Osteoblast (primary cell): ENCODE measurements at places on chromosomes 3 and 15. TPM values are rescaled to one million over a fixed set of nuclear protein-coding genes. Genes with fewer than 3 reads are reported as not detected.

The SCAANT1 gene
- not detected in 2 replicates for total RNA-seq

The CCR5 gene
- not detected in 2 replicates for total RNA-seq

The KCNAB1 gene
- total RNA-seq = under 0.01 and 0.36 TPM in 2 replicates

DNA sequence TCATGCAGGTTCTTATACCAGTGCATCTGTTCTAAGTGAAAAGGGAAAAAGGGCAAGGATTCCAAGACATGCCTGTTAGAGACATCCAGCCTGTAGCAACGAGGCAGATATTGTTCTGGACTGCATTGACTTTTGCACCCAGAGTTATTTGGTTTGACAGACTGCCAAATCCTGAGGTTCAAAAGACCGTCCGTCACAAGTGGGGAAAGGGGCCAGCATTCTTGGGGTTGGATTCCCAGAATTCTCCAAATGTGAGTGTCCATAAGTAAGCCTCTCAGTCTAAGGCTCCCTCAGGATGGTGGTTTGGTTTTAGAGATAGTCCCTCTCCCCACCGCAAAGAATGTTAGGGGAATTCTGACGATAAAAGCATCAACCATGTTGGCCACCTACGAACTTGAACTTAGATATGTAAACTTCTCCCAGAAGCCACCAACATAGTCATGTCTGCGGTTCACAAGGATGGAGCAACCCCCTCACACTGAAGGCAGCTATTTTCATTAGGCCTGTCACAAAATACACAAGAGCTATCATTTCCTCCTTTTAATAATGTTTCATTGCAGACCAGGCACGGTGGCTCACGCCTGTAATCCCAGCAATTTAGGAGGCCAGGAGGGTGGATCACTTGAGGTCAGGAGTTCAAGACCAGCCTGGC is 13.6 kb upstream of the LACTB start:
- peak; percentile 96 for DNase-seq

DNA sequence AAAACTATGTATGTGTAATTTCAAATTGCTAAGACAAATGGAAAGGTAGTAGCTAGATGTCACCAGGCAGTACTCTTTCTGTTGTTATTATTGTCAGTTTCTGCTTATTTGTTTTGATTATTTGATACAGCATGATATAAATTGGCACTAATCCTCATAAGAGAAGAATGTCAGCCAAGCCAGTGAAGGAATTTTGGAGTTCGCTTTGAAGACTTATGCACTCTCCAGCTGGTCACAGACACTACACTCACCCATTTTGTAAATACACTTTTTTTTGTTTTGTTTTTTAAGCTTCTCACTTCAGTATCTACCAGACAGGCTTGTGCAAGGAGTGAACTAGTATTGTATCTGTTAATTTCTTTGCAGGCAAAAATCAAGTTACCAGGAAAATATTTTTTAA is 180.2 kb upstream of the TTC14 start:
- DNase-seq = no peak

DNA sequence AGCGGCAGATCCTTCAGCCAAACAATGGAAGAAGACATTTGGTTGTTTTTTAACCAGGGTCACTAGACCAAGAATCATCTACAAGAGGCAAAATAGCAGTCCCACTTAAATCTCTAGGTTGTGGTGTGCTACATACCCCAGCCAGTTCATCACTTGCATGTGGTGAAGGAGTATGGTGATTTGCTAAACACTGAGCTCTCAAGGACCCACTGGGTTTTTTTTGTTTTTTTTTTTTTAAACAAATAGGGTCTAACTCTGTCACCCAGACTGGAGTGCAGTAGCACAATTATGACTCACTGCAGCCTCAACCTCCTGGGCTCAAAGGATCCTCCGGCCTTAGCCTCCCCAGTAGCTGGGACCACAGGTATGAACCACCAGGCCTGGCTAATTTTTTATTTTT is 508.0 kb downstream of the FOXP1 start:
- DNase-seq = no peak

GRCh38 chr3:155019575-155019974 is 60.5 kb upstream of the MME start:
- DNase-seq = no peak

DNA sequence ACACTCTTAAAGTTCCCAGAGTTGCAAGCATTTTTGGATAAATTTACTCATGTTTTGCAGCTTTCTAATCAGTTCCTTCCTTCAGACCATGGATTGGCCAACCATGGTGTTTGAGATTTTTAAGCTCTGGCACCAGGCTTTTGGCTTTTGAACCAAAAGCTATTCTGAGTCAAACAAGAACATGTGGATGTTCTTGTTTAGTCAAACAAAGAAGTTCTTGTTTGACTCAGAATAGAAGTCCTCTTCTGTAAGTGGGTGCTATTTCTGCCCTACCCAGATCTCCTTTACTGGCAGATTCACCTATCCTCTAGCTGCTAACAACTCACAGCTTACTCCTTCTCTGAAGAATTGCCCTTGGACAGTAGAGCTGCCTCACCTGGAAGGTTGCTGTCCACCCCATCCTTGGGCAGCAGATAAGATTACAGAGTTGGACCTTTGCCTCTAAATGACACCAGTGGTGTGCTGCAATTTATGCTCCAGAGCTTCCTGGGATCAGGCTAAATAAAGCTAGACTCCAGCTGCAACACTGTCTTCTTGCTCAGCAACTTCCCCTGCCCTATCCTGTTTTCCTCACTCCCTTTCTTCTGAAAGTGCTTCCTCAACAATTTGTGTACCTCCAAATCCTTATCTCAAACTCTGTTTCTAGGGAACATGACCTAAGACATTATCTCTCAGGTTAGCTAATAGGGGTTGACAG is 65.6 kb downstream of the COL6A6 start:
- DNase-seq = no peak

DNA sequence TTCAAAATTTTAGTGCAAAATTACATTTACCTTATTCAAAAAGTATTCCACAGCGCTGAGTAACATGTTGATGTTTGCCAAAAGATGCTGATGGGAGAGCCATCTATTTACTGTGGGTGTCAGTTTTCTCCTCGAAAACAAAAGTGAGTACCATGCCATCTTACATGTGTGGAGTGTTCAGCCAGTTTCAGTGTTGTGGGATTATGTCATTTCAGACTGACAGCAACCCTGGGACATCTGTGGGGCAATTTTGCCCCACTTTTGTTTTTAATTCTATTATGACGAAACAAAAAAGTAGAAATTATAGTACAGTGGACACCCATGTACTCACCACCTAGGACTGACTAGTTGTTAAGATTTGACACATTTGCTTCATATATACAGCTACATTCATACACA is 19.6 kb downstream of the SLCO3A1 start:
- DNase-seq = no peak

- no peak for DNase-seq
Observed at GRCh38 chr3:106398891-106399600, 530.2 kb upstream of the CBLB start.

DNA sequence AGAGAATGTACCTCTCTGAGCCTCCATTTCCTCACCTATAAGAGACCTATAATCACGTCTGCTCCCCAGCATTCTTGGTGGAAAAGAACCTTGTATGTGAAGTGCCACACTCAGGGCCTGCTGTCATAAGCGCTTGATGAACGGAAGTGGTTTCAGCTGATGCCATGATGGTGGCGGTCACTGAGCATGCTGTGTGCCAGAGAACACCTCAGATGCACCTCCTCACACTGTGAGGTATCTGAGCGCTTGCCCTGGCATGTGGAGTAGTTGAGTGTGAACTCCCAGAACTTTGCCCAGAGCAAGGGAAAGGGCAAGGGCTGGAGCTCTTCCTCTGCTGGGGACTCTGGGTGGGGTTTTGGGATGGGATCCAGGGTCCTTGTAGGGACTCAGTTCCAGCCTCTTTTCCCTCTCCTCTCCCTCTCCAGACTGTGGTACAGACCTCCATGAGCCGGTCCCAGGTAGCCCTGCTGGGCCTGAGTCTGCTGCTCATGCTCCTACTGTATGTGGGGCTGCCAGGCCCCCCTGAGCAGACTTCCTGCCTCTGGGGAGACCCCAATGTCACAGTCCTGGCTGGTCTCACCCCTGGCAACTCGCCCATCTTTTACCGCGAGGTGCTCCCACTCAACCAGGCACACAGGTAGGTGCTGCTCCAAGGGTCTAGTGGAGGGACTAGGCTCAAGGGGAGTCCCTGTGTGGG is 2.7 kb downstream of the ABHD14A start:
- no peak for DNase-seq

- no peak for DNase-seq
Observed at GRCh38 chr15:99142562-99142961, 37.7 kb downstream of the SYNM start.

GRCh38 chr3:50610181-50610971 is 1.2 kb downstream of the CISH start:
- DNase-seq = peak; percentile 42

- peak; percentile 77 for DNase-seq
Observed at GRCh38 chr3:72597756-72598195, 250.5 kb downstream of the SHQ1 start.

DNA sequence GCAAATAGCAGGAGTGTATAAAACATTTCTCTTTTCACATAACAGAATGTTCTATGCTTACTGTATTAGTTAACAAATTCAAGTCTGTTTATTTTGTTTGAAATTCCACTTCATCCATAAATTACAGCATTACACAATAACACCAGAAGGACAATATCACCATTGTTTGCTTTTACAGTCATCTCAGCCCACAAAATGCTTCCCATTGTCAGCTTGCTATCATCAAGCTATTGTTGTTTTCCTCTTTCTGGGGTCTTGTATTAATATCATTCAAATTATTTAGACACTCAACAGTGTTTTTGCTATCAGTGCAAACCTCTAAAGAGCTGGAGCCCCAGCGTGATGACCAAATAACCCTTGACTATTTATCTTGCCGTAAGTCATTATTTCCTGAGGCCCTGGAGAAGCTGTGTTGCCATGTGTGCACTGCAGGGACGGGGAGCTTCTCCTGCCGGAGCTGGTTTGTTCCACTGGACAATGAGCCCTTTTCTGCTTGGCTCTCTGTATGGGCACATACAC is 1.1 kb downstream of the SAMMSON start:
- no peak for DNase-seq

- no peak for DNase-seq
Observed at GRCh38 chr3:159536876-159537275, 451.8 kb upstream of the IL12A start.

DNA sequence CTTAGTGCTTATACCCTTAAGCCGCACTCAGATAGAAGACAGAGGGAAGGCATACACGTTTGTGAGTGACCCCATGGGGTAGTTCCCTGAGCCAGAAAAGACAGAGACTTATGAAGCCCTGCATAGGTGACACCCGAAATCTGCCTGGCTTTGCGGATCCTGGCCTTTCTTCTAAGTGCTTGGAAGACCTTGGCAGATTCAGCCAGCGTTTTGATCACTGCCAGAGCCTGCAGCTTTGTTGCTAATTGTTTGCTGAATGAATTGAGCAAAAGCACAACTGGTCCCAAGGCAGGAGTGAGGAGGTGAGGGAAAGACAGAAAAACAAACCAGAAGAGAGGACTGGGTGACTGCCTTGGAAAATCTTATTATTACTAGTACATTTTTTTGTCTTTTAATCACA is 168.3 kb upstream of the ICE2 start:
- no peak for DNase-seq

DNA sequence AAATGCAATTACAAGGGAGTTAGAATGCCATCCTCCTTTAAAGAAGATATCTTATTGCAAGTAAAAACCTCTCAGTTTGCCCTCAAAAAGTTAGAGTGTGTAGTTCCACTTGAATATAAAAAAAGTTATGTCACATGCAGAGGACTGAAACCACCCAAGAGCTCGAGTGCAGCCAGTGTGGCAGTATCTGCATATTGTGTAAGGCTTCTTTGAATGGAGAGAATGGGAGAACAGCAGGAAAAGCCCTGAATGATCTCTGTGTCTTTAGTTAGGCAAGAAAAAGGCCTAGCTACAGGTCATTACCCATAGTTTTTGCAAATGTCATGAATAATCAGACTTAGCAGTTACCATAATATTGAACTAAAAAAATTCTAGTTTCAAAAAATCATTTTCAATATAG is 13.9 kb upstream of the TEX9 start:
- no peak for DNase-seq

DNA sequence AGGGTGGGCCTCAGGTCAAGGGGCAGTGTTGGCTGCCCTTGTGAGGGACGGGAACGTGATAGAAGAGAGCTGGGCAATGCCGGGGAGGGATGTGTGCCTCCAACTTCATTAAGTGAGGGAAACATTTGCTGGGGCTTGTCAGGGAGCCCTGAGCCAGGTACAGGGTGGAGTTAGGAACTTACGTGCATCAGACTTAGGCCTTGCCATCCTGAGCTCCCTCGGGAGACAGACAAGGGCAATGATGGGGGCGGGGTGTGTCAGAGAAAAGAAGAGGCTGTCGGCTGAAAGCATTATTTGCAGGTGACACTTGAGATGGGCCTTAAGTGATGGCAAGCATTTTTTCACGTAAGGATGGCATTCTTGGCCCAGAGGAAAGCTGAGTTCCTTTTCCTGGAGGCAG is 1.6 kb downstream of the FAM131A start:
- no peak for DNase-seq

DNA sequence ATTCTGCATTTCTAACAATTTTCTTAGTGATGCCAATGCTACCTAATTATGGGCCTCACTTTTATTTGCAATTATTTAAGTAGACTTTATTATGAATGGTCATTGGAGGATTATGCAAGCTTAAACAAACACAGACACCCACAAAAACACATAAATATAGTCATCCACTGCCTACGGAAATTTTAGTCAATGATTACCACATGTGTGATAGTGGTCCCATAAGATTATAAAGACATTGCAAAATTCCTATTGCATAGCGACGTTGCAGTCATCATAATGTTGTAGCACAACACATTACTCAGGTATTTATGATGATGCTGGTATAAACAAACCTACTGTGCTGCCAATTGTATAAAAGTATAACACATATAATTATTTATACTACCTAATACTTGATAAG is 247.8 kb upstream of the ALCAM start:
- DNase-seq = peak; percentile 37

GRCh38 chr15:80876348-80876674 is 97.1 kb downstream of the CEMIP start:
- DNase-seq = no peak

DNA sequence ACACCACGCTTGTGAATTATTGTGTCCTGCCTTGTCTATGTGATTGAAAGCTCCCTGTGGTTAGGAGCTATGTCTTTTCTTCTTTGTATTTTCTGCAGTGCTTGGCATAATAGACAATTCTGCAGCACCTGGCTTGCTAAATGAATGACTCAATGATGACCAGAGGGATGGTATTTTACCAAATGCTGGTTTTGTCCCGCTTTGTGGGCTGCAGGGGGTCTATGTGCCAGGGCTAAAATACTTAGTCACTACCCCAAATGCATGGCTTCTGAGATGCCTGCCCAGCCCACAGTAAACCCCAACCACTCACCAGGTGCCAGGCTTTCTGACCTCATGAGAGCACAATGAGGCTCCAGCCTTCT is 50.9 kb downstream of the BOC start:
- DNase-seq = no peak

DNA sequence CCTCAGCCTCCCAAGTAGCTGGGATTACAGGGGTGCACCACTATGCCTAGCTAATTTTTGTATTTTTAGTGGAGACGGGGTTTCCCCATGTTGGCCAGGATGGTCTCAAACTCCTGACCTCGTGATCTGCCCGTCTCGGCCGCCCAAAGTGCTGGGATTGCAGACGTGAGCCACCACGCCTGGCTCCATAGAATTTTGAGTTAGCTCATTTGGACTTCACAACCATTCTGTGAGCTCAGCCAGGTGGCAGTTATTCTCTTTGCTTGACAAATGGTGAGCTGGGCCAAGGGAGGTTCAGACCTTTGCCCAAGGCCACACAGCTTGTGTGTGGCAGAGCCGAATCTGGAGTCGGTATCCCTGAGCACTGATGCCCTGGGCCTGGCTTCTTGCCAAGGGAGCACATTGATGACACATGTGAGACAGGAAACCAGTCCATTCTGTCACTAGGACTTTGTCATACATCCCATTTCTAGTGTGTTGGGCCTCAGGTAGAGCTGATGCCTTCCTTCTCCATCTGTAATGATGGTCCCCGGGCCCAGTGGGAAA is 17.6 kb downstream of the PODXL2 start:
- no peak for DNase-seq
